ENCODE measurements at places on chromosomes 7 and 10. TPM values are rescaled to one million over a fixed set of nuclear protein-coding genes. Genes with fewer than 3 reads are reported as not detected.

HOXA2 gene
- total RNA-seq, result 1.4 TPM

CHAT gene
- not detected for total RNA-seq

FGFBP3 gene
- total RNA-seq, result 2.2 TPM

PLXDC2 gene
- 0.06 TPM for total RNA-seq

LRRD1 gene
- not detected for total RNA-seq

CYP3A4 gene
- not detected for total RNA-seq

VWA2 gene
- not detected for total RNA-seq

HOXA4 gene
- 2.8 TPM for total RNA-seq

CLCN1 gene
- 0.06 TPM for total RNA-seq
